PC-9 (cell line): ENCODE measurements at places on chromosomes 13 and 19. TPM values are rescaled to one million over a fixed set of nuclear protein-coding genes. Genes with fewer than 3 reads are reported as not detected.

DNA sequence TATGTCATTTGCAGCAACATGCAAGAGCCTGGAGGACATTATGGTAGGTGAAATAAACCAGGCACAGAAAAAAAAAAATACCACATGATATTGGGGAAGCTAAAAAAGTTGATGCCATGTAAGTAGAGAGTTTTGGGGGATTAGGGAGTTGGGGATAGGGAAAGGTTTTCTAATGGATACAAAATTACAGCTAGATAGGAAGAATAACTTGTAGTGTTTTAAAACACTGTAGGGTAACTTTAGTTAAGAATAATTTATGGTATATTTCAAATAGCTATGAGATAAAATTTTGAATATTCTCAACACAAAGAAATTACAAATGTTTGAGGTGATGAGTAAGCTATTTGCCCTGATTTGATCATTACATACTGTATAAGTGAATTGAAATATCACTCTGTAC is 1456.7 kb upstream of the MIR17HG start:
- DNase-seq = no peak

Gene LRRC63
- 0.28 TPM in 1 of 2 replicates, not detected in the other for total RNA-seq

GRCh38 chr13:39684531-39685137 is 29.2 kb downstream of the COG6 start:
- no peak for DNase-seq

Gene FFAR2
- total RNA-seq = not detected in 2 replicates

GRCh38 chr19:49799271-49799797 is 13.8 kb downstream of the FUZ start:
- DNase-seq = no peak

- no peak for DNase-seq
Observed at GRCh38 chr13:20171364-20171763, 10.5 kb upstream of the GJA3 start.

- no peak for DNase-seq
Observed at GRCh38 chr19:40059624-40060023, 3.6 kb upstream of the ZNF780B start.

Gene ITGBL1
- 52.5 and 62.8 TPM in 2 replicates for total RNA-seq

Gene LGALS7B
- total RNA-seq = not detected in 2 replicates

DNA sequence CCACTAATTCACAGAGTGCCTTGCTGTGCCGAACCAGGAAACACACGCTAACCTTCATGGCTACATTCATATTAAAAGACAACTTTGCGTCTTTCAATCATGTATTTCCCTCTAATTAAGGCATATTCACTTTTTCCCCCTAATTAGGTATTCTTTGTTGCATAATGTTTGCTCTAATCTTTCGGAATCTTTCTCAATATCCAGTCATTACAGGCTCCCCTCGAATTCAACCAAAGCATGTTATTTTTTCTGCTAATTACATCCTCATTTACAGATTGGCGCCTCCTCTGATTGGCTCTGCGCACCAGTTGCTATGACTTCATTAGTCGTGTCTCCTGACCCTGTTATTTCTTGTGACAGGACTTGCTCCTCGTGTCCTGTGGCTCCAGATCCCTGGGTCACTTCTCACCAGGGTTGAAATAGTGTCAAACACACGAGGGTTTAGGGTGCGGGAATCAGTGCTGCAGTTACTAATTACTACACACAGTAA is 226.7 kb upstream of the TSHZ3 start:
- DNase-seq = no peak

Gene CIRBP
- 86.9 and 143 TPM in 2 replicates for total RNA-seq

- DNase-seq = no peak
Observed at GRCh38 chr19:6030214-6030507, 52.2 kb upstream of the RANBP3 start.
